Urinary bladder (tissue), 4 donors: ENCODE measurements at places on chromosomes 6 and 20. TPM values are rescaled to one million over a fixed set of nuclear protein-coding genes. Genes with fewer than 3 reads are reported as not detected.

DNA sequence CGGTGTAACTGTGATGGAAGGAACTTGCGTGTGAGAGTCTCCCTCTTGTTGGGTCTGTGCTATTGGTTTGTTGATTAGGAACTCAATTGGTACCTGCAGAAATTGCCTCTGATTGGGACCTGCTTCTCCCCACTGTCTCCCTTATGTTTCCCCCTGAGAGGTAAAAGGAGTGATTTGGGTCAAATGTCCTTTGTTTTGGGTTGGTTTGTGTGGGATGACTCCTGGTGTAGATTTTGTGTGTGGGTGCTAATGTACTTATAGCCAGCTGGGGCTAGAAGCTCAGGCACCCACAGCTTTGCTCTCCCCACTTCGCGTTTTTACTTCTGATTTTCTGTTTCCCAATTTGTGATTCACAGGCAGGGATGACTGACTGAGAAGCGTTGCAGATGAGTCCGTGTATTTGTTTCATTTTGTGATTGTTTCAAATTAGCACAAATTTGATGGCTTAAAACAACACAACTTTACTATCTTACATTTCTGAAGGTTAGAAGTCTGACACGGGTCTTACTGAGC, 79.1 kb downstream of the UTRN start:
- DNase-seq: no peak

Gene SAMHD1
- 145 TPM for total RNA-seq

DNA sequence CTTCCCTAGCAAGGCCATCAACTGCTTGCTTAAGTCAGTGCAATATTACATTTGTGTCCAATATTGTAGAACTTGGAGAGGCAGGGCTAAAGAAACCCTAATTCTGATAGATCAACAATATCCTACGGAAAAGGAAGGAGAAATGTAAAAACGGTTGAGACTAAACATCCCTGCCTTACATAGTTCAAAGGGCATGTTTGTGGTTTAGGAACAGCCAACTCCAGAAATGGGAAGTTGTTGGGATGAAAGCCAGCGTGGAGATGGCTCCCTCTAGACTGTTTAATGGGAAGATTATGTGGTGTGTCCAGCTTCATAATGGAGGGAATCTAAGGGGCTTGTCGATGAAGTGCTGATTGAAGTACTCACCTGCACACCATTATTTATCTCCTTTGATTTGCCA, 145.3 kb upstream of the TENT5A start:
- DNase-seq: no peak

GRCh38 chr20:58569241-58570125, 54.3 kb upstream of the APCDD1L start:
- no peak for DNase-seq

GRCh38 chr6:47355496-47355895, 45.8 kb upstream of the TNFRSF21 start:
- DNase-seq: no peak
